ENCODE measurements at places on chromosomes 4 and X.

GRCh38 chr4:124253080-124253479, 459.5 kb downstream of the ANKRD50 start:
- no peak for DNase-seq

DNA sequence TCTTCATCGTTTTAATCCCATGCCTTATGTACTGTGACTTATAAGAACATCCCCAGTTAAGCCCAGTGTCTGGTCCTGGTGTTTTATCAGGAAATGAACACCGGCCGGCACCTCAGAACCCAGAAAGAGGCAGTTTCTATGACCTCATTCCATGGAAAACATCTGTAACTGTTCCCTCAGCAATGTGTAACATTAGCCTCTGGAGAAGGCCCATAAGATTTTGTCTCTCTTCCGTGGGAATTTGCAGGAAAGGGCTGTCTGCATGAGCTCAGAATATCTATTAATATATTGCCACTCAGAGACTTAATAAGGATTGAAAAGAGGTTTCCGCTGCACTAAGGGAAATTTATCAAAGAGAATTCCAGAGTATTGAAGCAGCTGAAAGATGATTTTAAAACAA, 3.1 kb upstream of the TCEANC start:
- DNase-seq, result no peak

DNA sequence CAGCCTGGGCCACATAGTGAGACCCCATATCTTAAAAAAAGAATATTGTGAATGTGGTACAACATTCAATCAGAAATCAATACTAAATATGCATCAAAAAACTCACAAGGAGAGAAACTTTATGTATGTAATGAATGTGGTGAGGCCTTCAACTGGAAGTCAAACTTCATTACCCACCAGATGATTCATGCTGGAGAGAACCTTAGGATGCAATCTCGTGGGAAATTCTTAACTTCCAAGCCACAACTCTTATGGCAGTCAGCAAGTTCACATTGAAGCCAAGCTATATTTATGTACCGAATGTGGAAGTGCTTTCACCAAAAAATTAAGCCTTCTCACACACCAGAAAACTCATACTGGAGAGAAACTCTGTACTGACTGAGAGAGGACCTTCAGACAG, 84.5 kb upstream of the UXT start:
- no peak for DNase-seq

GRCh38 chrX:2709556-2709955, 18.5 kb downstream of the CD99 start:
- no peak for DNase-seq

DNA sequence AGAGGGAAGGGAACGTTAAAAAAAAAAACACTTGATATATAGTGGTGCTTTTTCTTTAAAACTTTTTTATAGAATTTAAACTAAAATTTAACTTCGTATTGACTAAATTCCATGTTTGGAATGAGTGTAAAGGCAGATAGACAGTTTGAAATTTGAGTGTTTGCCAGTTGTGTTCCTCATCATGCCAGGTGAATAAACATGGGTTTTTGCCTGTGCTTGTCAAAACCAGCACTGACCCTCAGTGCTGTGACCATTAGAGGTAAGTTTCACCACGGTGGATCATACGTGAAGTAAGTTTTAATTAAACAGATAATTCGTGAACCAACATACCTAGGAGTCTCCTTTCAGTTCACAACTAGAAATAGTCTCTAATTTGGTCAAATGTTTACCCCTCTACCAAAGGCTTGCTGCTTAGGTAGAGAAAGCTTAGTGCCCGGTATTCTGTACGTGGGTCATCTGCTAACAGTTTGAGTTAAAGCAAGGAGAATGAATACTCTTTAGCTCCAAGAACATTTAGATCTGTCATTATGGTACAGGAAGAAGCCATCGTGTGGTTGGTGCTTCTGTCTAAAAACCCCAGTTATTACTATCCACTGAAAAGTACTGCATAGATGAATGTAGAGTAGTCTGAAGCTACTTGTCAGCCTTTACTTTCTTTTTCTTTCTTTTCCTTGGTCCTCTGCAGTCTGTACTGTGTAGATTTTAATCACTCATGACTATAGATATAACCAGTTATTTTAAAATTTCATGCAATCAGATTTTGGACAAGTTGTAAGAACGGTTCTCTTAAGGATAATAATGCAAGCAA, 32.7 kb downstream of the KIAA0232 start:
- DNase-seq, result no peak

- DNase-seq, result peak; percentile 56
Measured at GRCh38 chr4:83535520-83536361, at the start of gene GPAT3. TSS of gene GPAT3 (plus strand) at chr4:83536108. CDS start at chr4:83536623, 515 bp downstream.

GRCh38 chr4:104763554-104764222, 269.0 kb upstream of the CXXC4 start:
- no peak for DNase-seq

DNA sequence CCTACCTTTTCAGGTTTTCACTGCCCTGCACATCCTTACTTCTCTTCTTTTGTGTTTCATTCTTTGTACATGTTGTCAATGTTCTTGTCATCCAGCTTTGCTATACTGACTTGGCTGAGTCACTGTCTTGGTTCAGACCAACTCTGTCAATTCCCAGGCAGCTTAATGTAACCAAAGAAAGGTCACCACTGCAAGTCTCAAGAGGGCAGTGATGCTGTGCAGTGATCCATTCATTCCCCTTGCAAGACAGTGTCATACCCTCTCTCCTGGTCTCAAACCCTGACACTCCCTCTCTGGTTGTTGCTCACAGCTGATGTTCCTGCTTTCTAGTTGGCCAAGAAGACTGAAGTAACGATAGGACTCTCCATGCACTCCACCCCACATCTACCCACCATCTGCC, 17.5 kb downstream of the RAB39B start:
- DNase-seq, result no peak

DNA sequence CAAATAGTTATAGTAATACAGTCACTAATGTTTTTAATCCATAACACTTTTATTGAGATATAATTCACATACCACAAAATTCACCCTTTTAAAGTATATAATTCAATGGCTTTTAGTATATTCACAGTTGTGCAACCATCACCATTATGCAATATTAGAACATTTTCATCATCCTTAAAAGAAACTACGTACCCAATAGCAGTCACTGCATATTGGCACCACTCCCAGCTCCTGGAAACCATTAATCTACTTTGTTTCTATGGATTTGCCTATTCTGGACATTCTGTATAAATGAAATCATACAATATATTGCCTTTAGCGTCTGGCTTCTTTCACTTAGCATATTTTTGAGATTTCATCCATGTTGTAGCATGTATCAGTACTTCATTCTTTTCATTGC, 99.3 kb downstream of the AMMECR1 start:
- no peak for DNase-seq

DNA sequence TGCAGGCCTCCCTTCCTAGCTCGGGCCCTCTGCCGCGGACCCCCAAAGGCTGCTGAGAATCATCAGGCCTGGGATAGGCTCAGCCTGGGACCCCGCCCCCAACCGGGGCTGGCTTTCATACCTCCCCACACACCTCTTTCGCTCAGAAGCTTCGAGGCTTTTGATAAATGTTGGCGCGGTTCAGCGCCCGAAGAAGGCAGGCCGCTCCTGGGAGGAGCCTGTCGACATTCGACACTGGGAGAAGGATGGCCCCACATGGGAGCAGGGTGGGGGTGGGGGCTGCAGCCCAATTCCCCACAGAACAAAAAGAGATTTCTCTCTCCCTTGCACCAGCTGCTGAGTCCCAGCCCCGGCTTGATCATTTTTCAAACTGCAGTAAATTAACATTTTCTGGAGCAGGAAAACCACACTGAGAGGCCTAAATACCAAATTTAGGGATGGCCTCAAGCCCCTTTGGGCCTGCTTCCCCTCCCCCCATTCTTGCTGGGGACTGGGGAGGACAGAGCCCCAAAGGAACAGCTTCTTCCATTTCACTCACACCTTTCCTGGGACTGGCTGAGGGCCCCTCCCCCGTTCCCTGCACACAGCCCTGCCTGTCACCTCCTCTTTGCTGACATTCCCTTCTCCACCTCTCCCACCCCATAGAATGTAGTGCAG, 112.9 kb upstream of the PJA1 start:
- no peak for DNase-seq

GRCh38 chrX:8721536-8721935, 10.4 kb downstream of the ANOS1 start:
- DNase-seq, result no peak

GRCh38 chr4:35503435-35503834, 740.9 kb downstream of the ARAP2 start:
- no peak for DNase-seq

DNA sequence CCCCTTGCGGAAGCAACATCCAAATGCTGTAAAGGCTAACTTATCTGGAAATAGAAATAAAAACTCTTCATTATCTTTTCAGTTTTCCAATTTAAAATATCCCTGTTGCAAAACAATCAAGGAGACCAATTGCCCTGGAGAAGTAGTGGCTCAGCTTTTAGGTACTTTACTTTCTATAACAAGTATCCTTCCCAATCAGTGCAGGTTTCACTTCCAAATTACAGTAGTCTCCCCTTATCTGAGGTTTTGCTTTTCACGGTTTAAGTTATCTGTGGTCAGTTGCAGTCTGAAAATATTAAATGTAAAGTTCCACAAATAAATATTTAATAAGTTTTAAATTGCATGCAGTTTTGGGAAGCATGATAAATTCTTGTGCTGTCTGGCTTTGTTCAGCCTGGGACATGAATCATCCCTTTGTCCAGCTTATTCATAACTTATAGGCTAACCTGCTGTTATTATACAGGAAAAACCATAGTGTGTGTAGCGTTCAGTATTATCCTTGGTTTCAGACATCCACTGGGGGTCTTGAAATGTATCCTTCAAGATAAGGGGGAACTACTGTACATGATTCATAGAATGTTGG, 973.1 kb upstream of the GRID2 start:
- DNase-seq, result no peak

Measured in GM13976 (cell line).